Central memory CD4-positive, alpha-beta T cell (primary cell): ENCODE measurements at places on chromosomes 1 and 21.

GRCh38 chr1:214280386-214281020 lies 456 bp upstream of the SMYD2 start:
- DNase-seq: no peak

DNA sequence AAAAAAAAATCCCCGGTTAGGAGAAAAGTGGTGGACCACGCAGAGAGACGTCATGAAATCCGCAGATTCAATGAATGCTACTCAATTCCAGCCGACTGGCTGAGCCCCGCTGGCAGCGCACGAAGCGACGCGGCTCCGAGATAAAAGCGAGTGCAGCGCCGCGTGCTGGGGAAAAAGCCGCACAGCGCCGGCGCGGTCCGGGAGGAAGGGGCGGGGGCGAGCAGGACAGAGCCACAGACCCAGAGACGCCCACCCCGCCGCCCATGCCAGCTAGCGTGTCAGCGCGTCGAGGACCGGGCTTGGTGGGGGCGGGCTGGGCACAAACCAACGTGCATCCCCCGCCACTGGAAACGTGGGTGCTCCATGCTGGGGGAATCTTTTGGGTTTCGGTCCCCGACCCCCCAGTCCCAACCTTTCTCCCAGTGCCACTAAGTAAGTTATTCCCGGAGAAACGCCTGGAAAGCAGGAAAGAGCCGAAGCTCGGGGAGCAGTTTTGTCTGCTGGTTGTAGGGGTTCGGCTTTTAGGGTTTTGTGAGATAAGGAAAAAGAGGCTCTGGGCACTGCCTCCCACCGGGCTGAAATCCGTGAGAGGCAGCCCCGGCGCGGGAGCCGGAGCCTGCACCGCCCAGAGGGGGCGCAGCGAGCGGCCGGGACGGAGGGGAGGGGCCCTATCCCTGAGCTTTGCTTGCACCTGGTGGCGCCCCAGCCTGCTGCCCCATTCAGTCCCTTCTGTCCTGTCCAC lies at the start of gene KCNJ6:
Gene KCNJ6 (minus strand): TSS at position 148 of the 742 bp plus-strand sequence. CDS start 75,775 bp downstream, outside the sequence.
- no peak for DNase-seq

DNA sequence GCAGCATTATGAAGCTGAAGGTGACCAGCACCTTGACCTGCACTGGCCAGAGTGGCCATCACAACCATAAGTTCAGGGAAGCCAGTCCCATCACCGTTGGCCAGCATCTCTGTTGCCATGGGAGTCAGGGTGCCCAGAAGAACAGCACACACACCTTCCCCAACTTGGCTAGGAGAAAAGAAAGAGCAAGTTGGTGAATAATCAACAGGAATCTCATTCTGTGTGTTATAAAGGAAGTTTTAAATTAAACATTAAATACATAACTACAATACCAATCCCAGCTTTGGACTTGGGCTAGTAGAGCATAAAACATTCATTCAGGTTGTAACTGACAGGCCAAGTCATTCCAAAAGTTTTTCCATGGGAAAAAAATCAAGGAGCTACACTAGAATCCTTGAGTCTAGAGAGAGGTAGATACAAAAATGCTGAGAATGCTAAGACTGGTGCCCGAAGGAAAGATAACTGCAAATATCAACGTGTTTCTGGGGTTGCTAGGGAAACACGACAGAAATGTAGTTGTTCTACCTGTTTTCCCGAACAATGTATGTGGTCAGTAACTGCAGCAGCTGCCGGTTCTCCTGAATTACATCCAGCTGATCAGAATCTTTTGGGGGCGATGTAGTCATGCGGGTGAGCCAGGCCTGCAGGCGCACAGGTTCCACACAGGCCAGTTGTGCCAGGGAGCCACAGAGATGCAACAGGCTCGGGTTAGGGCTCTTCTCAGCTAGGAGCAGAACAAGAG lies 45.6 kb downstream of the UBR4 start:
- no peak for DNase-seq

- no peak for DNase-seq
These were observed 394.0 kb upstream of the CXADR start for GRCh38 chr21:17118638-17119384.

DNA sequence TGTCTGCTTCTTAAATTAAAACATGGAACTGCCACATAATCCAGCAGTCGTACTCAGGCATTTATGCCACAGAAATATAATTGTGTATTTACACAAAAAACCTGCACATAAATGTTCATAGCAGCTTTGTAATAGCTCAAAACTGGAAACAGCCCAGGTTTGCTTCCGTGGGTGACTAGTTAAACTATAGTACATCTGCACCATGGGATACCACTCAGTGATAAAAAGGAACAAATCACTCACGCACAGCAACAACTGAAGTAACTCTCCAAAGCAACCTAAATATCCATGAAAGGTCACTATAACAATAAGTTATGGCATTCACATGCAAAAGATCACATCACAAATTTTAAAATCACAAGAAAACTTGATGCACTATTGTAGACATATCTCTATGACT lies 64.4 kb downstream of the KCNT2 start:
- DNase-seq: no peak

GRCh38 chr1:24486331-24487065 lies 16.1 kb upstream of the RCAN3 start:
- peak; percentile 77 for DNase-seq

- no peak for DNase-seq
These were observed 9.8 kb downstream of the ATP13A2 start for GRCh38 chr1:17001760-17002523.

DNA sequence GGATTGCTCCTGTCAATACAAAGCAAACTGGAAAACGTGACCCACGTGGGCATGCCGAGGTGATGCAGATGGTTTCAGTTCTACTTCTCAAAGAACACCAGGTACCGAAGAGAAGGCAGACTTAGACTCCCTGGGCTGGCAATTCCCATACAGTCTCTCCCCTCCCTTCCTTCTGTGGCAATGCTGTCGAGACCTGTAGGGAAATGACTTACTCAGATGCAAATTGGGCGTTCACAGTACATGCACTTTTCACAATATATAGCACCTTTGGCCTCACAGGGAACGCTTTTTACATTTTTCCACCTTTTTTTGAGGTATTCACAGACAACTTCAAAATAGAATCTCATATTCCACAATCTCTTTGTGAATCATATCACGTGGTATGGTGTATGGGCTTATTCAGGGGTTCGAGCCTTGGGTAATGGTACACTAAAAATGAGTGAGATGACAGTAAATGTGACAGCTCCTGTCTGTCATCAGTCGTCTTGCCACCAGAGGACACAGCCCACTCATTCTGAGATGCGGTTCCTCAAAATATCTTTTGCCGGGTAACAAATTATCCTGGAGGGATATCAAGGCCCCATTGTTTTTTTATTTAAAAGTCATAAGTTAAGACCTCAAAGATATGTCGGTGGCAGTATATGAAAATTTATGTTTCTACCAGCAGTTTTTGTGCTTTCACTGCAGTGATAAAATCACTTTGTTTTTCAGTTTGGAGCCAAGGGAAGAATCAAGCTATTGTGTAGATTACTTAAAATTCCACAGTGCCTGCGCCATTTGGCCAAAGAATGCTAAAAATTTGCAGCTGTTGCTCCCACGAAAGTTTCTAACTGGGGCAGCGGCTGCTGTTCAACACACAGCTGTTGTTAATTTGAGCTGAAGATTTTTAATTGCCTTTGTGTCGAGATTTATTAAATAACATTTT lies 168.4 kb downstream of the ZZZ3 start:
- no peak for DNase-seq

- no peak for DNase-seq
These were observed 1302.1 kb upstream of the ADGRL2 start for GRCh38 chr1:80498673-80499072.

DNA sequence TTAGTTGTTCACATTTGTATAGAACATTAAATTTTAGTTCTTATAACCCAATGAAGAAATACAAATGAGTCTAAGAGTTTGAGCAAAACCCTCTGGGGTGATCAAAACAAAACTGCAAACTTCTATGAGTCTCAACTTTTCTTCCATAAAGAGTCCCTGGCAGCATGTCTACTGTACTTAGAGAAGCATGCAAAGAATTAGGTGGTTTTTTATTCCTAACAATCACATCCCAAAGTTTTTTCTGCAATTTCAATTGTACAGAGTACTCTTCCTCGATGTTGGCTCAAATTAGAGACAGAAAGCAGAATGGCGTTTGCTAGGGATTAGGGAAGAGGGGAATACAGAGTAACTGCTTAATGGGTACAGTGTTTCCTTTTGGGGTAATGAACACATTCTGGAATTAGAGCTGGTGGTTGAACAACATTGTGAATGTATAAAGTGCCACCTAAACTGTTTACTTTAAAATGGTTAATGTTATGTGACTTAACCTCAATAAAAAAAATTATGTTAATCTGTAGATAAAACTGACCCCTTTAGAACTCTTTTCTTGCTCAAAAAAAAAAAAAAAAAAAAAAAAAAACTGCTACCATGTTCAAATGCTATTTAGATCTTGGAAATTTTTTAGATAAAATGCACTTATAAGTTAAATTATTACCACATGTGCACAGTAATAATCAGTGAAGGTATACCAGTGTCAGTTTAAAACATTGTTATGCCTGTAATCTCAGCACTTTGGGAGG lies 4.8 kb downstream of the RC3H1 start:
- DNase-seq: no peak

GRCh38 chr1:5934058-5934884 lies 58.0 kb downstream of the NPHP4 start:
- DNase-seq: no peak

- DNase-seq: no peak
These were observed 12.2 kb downstream of the AKIRIN1 start for GRCh38 chr1:39003281-39003680.

GRCh38 chr1:17122521-17123164 lies 3.4 kb upstream of the PADI2 start:
- DNase-seq: no peak

DNA sequence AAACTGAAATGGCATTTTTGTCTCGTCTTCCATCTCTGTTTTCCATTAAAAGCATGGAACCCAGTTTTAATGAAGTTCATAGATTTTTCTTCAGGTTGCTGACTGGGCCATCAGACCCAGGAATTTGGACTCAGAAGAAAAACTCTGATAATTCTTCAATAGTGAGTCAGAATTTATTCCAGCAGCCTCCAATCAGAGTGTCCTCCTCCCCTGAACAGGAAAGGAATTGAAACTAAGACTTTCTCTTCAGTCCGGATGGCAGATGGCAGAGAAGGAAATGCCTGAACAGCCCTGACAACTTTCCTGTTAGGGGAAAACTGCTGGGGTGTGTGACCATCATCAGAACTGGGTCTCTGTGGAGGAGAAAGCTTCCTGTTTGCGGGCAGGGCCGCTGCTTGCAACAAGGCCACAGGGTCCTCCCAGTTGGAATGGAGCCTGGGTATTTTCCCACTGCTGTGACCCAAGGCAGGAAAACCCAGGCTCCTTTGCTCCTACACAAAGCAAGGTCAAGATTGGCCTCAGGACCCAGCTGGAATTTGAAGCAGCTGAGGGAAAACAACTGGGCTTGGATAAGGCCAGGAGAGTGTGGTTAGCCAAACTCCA lies 20.7 kb downstream of the CD34 start:
- no peak for DNase-seq

DNA sequence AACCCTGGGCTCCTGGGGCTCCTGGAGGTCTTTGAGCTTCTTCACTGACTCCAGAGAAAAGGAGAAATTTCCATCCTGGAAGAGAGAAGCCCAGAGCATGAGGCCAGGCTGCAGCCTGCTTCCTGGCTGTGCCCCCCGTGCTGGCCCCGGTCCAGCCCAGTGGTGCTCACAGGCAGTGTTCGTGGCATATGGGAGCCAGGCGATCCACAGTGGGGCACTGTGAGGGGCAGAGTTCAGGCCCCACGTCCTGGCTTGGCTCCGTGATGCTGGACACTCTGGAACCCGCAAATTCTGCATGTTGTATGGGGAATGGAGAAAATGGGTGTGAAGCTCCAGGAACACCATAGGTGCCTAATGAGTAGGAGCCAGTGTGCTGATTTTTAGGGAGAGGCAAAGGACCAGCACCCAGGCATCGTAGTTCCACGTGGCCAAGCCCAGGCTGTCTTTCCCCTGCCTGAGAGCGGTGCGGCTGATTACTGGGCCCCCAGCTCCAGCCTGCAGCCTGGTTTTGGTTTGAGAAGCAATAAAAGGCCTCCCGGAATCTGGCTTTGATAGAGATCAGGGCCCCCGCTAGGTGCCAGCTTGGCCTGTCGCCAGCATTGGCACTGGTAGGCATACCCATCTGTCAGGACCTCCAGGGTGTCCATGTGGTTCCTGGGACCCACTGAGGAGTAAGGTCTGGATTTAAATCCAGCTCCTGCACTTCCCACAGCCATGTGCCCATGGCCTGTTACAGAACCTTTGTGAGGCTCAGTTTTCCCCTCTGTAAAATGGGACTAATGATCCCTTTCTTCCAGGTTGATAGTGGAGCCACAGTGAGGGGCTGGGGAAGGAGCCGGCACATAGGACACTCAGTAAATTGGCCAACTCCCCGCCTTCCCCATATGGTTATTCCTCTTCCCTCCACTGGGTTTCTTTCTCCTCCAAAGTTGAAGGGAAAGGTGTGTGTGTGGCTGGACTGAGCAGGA lies 725 bp downstream of the GUCA2A start:
- no peak for DNase-seq

DNA sequence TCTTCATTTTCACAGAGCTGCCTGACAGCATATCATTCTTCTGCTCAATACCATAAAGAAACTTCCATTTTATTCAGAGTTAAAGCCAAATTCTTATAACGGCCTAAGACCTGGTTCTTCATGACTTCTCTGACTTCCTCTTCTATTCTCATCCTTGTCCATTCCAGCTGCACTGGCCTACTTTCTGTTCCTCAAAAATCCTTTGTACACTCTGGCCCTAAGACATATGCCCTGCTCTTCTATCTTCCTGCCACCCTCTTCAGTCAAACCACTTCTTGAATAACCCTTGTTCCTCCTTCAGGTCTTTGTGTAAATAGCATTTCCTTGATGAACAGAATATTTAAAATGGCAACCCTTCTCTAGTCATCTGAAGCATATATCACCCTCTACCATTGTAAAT lies 1338.7 kb upstream of the ADGRL2 start:
- no peak for DNase-seq

- no peak for DNase-seq
These were observed 522.6 kb upstream of the PLXNA2 start for GRCh38 chr1:208766832-208767231.

GRCh38 chr1:216379441-216379840 lies 43.8 kb downstream of the USH2A start:
- no peak for DNase-seq

GRCh38 chr1:229579059-229579673 lies 20.7 kb upstream of the ABCB10 start:
- DNase-seq: no peak

DNA sequence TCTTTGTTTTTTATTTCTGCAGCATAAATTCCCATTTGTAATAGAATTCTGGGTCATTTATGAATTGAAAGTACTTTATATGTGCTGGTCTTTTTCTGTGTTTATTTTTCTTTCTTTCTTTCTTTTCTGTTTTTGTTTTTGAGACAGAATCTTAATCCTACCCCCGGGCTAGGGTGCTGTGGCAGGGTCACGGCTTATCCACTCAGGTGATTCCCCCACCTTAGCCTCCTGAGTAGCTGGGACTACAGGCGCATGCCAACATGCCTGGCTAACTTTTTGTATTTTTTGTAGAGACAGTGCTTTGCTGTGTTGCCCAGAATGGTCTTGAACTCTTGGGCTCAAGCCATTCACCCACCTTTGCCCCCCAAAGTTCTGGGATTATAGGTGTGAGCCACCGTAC lies 18.7 kb downstream of the RAP1A start:
- DNase-seq: no peak

- DNase-seq: no peak
These were observed 7.2 kb downstream of the KIFAP3 start for GRCh38 chr1:170067253-170067819.

GRCh38 chr1:118944546-118944945 lies 43.6 kb downstream of the TBX15 start:
- no peak for DNase-seq
